ENCODE measurements at places on chromosomes 4 and X.
A peak's percentile ranks its signal among the peaks of the same experiment; 100 is the strongest.

- DNase-seq: no peak
Measured at GRCh38 chrX:104641176-104641575, 75.2 kb downstream of the IL1RAPL2 start.

DNA sequence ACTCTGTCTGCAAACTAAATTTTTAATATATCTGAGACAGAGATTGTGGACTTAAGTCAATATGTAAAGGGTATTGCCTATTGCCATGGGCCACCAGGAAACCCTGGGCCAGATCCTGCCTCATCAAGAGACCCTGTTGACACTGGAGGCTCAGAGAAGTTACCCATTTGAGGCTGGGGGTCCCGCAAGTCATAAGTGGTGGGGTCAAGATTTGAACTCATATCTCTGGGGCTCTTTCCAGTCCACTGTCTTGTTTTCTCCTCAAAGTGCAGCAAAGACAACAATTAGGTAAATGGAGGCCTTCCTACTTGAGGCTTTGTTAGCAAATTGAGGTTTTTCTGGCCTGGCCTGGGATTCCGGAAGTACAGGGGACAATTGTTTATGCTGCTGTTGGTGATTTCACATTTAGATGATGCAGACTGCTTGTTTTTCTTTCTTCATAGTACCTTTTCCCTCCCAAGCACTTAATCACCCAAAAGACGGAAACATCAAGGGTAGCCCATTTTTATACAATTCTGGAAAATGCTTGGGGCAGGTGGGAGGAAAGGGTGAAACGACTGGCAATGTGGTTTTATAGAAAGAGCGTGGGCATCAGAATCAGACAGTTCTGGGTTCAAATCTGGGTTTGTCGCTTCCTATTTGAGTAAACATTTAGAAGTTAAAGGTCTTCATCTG lies 160.0 kb downstream of the SMIM20 start:
- DNase-seq: no peak

- no peak for DNase-seq
Measured at GRCh38 chr4:54006755-54007154, 57.6 kb downstream of the CHIC2 start.

DNA sequence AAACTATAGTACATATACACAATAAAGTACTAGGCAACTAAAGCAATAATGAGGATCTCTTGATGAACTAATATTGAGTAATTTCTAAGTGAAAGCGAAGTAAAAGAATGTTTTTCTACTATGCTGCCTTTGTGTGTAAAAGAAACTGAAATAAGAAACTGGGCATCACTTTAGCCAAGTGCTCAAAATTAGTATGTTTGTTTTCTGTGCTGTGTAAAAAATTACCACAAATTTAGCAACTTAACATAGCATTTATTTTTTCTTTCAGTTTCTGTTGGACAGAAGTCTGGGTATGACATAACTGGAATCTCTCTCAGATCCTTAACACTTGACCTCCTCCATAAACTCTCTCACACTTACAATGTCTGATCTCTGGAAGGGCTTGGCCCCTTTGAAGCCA lies 687.1 kb upstream of the MAGEB2 start:
- no peak for DNase-seq

DNA sequence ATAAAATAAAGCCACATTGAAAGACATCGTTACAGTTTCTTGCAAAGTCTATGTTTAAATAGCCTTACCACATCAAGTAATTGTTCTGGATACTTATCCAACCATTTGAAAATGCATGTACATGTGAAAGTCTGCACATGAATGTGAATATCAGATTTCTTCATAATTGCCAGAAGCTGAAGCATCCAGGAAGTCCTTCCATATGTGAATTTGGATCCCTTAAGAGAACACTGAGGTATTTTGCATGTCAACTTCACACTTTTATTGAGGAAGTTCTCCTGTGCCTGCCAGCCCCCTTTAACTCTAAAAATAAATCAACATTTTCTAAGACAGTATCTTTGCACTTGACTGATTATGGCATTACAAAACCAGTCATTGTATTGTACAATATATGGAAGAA lies 1103.5 kb upstream of the ADGRL3 start:
- DNase-seq: no peak

DNA sequence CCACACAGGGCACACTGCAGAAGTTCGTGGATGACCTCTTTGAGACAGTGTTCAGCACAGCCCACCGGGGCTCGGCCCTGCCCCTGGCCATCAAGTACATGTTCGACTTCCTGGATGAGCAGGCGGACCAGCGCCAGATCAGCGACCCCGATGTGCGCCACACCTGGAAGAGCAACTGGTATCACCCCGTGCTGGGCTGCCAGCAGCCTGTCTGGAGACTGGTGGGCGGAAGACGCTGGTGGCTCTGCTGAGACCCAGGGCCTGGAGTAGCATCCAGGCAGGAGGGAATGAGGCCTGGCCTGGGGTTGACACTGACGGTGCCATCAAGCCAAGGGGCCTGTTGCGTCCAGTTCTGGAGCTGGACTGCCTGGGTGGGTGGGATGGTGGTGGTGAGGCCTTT lies 8.6 kb downstream of the LAGE3 start:
- DNase-seq: peak; percentile 4

DNA sequence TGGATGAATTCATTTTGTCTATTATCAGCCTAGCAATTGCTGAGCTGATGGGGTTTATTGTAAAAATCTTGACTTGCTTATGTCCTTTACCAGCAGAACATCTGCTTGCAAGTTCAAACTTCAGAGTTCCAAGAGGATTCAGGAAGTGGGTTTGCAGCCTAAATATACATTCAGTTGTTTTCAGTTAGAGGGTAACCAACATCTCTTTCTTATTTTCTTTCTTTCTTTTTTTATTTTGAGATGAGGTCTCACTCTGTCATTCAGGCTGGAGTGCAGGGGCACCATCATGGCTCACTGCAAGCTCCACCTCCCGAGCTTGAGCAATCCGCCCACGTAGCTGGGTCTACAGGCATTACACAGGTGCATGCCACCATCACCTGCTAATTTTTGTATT lies 31.4 kb upstream of the FHL1 start:
- no peak for DNase-seq

Measured in left hindlimb (tissue), 1 donor.